Stimulated activated CD4-positive, alpha-beta T cell treated with anti-CD3 and anti-CD28 coated beads, Interleukin-12 subunit alpha, Interleukin-12 subunit beta, amount 100 ng/mL, for 48 hours (primary cell): ENCODE measurements at places on chromosomes 11 and 22.

- DNase-seq, result no peak
Measured at GRCh38 chr22:21936151-21936775, 16.4 kb downstream of the PPM1F start.

- no peak for DNase-seq
Measured at GRCh38 chr11:119663279-119663678, 65.7 kb downstream of the NECTIN1 start.

DNA sequence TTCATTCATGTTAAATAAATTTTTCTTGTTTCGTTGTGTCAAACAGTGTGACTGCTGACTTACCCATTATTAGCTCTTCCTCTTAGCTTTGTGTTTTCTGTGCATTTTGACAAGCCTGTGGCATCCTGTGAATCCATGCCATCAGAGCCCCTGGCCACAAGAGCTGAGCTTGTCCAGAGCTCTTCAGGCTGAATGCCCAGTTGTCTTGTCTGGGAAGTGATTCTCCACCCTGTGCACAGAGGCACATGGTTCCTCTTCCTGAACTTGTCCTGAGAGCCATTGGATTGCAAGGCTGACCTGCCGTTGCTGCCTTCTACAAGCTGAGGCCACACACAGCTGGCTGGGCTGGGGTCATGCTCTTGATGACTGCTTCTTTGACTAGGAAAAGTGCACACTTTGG, 64.1 kb downstream of the PPP6R3 start:
- DNase-seq, result no peak

DNA sequence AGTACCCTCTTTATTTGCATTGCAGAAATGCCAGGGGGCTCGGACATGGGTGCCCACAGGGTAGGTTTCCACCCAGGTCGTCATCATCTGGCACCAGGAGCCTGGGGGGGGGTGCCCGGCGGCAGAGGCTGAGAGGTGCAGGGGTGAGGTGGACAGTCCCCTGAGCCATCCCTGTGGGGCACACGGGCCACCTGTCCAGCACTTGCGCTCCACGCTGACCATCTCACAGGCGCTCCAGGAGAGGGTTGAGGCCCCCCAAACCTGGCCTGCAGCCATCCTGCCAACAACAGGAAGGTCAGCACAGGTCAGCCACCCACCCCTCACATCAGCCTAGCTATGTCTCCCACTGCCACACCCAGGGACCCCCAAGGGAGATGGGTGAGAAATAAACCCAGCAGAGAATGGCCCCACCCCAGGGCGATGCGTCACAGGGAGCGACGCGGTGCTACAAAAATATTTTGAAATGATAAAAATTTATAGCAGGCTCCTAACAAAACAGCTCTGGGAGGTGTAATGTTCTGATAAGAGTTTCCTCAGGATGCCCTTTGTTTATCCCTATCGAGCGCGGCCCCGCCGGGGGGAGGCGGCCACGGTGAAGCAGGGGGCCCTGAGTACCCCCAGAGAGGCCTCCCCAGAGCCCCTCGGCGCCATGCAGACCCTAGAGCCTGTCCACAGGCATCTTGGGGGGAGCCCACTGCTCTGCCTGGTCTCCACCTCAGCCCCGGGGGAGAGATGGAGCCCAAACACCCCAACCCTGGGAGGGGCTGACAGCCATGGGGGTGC, 21.0 kb upstream of the GNB1L start:
- no peak for DNase-seq

GRCh38 chr11:32960553-32961164, 55.0 kb upstream of the DEPDC7 start:
- no peak for DNase-seq

DNA sequence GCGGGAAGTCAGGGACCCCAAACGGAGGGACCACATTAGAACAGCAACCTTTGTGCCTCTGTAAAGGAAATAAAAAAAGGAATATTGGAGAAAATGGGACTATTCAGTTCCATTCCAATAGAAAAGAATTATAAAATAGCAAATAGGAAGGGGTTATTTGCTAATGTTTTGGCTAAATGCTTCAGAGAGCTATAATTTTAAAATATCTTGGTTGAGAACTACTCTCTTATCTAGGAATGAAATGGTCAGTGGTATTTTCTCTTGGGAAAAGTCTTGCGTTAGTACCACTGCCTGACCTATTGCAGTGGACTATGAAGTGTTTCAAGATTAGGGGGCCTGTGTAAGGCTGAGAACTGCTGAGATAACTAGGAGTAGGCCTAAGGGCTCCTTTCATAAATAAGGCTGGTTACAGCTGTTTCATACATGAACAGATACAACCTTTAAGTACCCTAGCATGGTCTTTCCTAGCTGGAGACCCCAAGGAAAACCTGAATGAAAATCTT, 6.9 kb upstream of the WEE1 start:
- DNase-seq, result no peak

- no peak for DNase-seq
Measured at GRCh38 chr22:28953976-28954880, 70.9 kb downstream of the ZNRF3 start.

DNA sequence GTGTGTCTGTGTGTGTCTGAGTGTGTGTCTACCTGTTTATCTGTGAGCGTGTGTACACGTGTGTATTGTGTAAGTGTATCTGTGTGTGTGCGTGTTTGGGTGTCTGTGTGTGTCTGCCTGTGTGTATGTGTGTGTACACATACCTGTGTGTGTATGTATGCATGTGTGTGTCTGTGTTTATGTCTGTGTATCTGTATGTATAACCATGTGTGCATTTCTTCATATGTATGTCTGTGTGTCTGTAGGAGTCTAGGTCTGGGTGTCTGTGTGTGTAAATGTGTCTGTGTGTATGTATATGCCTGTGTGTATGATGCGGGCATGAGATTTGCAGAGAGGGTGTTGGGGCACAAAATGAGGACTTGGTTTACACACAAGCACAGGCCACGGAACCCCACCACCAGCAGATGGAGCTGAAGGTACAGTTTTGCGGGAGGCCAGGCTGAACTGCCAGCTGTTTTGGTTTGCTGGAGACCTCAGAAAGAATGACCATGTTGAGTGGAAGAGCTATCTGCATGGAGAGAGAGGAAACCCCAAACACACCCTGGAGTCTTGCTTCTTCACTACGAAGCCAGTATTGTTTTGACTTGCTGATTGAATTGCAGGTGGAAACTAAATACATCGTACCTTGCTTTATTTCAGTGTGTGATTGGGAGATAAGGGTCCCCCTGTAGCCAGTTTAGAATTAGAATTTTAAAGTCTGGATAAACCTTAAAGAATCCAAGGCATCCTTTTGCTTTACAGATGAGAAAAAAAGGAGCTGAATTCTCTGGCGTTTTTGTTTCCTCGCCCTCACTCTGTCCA, 497.2 kb downstream of the NTM start:
- no peak for DNase-seq

DNA sequence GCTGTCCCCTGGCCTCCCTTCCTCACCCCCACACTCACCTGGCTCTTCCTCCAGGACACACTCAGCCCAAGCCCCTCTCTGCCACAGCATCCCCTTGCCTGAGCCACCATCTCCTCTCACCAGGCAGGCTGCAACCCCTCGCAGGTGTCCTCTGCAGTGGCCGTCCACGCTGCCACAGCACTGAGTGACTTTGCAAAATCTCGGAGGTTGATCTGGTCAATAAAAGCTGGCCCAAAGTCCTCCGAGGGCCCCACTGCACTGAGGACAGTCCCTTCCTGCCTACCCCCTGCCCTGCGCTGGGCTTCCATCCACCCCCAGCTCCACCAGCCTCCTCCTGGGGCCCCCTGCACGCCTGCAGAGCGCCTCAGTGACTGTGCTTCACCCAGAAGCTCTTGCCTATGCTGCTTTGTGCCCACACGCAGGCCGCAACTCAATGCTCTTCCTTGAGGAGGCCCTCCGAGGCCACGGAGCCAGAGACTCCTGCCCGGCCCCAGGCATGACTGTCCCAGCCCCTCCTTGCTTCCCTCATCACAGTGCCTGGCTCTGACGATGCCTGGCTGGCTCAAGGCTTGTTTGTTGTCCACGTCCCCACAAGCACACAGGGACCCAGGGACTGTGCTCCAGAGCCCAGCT, 30.8 kb upstream of the SLC22A12 start:
- DNase-seq, result no peak

GRCh38 chr11:3723014-3723708, 52.0 kb upstream of the CHRNA10 start:
- DNase-seq, result no peak

DNA sequence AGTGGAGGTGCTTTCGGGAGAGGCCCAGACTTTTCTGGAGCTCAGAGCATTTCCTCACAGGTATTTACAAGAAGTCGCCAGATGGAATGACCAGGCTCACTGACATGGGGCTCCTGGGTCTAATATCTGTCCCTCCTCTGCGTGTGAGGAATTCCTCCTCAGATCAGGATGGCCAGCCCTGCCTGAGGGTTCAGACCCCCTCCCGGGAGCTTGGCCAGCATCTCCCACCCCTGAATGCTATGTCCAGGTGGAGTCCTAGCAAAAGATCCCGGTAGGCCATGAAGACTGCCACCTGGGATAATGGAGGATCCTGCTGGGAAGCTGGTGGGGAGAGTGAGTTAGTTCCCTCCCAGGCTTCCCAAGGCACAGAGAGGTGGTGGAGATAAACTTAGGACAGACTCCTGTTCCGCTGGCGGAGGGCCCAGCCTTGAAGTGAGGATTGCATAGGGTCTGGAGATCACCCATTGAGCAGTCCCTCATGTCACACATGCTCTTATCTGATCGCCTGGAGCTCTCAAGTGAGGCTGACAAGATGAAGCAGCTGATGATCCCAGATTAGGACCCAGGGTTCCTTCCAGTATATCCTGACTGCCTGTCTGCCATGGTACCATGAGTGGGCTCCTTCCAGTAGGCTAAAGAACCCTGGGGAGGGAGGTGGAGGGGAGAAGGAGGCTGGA, 5.7 kb downstream of the OAF start:
- no peak for DNase-seq

DNA sequence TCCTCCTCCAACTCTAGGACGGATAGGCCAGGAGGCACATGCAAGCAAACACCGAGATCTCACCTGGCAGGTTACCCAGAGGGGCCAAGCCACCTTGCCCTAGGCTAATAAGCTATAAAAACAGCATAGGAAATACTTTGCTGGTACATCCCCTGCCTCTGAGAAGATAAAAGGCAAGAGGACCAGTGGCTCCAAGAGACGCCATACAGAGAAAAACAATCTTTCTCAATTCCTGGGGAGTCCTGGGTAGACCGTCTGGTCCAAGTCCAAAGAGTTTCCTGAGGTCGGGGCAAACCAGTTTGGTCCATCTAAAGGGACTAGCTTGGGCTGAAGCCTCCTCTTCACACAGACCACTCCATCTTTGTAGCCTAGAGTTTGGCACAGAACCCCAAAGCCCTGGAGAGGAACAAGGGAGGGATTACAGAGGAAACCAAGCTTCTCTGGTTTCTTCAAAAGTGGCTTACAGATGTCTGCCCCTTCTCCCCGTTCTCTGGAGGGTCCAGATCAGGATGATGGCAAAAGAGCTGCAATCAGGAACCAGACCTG, 40.4 kb downstream of the NUMA1 start:
- no peak for DNase-seq

GRCh38 chr11:117094776-117095175, 3.5 kb downstream of the SIK3 start:
- DNase-seq, result no peak

GRCh38 chr11:15539645-15540044, 424.9 kb downstream of the INSC start:
- DNase-seq, result no peak
